ENCODE measurements at places on chromosomes 5 and 9. TPM values are rescaled to one million over a fixed set of nuclear protein-coding genes. Genes with fewer than 3 reads are reported as not detected.

- no peak for DNase-seq
Observed at GRCh38 chr5:14145435-14146334, 2.5 kb downstream of the TRIO start.

GRCh38 chr5:126947146-126948010 is 83.0 kb downstream of the MARCHF3 start:
- DNase-seq, result no peak

DNA sequence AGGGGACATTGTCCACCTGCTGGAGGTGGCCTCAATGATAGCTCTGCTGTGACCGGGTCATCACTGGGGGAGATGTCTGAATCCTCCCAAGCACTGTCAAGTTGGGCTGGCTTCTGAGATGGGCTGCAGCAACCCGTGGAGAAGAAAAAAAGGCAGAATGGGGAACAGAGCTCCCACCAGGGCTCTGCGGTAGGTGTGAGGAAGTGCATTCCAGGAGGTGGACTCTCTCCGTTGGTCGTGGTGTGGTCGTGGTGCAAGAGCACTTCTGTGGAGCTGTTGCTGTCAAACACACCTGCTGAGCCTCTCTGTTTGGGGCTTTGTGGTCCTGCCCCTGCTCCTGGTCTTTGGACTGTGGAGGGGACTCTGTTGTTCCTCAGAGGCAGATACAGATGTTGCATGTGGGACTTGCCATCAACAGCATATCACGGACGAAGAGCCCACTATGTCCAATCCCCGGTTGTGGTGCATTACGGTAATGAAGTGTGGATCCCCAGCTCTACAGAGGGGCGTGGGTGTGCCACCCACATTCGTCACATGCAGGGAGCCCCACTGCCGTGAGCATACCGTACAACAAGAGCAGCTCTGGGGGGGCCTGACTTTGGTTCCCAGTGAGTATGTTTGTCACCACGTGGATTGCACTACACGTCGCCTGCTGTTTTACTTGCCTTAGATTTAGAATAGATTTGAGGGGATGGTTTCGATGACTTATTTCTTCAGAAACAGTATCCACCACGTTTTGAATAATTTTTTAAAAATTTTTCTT is 36.0 kb upstream of the PITX1 start:
- DNase-seq, result no peak

GRCh38 chr9:81474125-81474524 is 215.2 kb downstream of the TLE1 start:
- DNase-seq, result no peak

UGT3A2 gene
- polyA plus RNA-seq, result 11.2 TPM
